ENCODE measurements at places on chromosomes 7 and 10.

GRCh38 chr7:137360087-137360679, 16.6 kb upstream of the PTN start:
- H3K27ac ChIP-seq, result no peak overlapping the region
- H3K4me3 ChIP-seq, result no peak overlapping the region
- no peaks in the 10 kb centered on the region for H3K36me3 ChIP-seq
- no peaks in the 10 kb centered on the region for H3K27me3 ChIP-seq

DNA sequence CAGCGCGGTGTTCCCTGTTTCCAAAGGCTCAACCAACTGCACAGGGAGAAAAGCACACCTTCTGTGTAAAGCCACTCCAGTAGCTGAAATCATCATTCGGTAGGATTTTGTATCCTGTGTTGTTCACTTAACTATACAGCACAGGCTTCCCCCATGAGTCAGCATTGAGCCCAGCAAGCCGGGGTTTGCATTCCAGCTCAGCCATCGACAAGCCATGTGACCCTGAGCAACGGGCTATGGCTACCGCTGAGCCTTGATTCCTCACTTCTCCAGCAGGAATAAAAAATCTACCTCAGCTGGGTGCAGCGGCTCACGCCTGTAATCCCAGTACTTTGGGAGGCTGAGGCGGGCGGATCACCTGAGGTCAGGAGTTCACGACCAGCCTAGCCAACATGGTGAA, 44.1 kb upstream of the ATP6V0A4 start:
- no peaks in the 10 kb centered on the region for H3K4me1 ChIP-seq
- H3K36me3 ChIP-seq, result no peaks in the 10 kb centered on the region
- no peak for DNase-seq

- H3K4me1 ChIP-seq, result peaks cover 23% of the 10 kb centered on the region
- H3K27me3 ChIP-seq, result peaks cover 6% of the 10 kb centered on the region
- H3K36me3 ChIP-seq, result peaks cover 4% of the 10 kb centered on the region
- DNase-seq, result no peak
Measured at GRCh38 chr10:42898037-42898960, 115.7 kb downstream of the BMS1 start.

DNA sequence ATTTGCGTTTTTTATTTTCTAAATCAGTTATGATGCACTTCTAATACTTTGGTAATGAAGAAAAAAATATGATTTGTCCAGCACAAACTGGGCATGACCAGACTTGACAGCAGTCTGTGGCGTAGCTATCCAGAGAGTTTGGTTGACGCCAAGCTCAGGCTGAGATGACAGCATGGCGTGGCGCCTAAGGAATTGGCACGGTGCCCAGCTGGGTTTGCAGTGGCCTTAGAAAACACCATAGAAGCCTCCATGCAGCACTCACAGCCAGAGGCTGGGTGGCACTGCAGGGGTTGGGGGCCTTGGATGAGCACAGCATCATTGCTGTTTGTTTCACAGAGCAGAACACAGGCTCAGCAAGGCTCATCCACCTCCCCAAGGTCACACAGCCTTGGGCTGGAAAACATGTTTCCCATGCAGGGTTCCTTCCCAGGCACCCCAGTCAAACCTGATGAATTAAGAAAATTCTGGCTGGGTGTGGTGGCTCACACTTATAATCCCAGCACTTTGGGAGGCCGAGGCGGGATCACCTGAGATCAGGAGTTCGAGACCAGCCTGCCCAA, 88.9 kb downstream of the GTF2IRD1 start:
- no peak overlapping the region for H3K27ac ChIP-seq
- H3K4me3 ChIP-seq, result no peak overlapping the region
- DNase-seq, result no peak
- no peaks in the 10 kb centered on the region for H3K36me3 ChIP-seq
- H3K4me1 ChIP-seq, result no peaks in the 10 kb centered on the region

DNA sequence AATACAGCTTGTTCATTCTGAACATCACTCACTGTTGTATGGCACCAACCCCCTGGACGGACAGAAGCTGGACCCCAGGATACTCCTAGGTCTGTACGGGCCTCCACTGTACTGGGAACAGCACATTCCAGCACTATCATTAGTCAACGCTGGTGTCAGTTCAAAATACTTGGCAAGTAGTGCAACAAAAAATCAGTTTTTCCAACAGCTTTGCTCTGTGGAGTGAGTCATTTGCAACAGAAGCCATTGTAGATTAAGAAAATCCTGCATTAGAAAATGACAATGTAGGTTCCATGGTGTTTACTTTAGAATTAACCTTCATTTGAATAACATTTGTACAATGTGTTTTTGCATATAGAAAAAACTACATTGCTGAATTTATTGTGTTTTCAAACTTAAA, 266.6 kb downstream of the HDAC9 start:
- no peaks in the 10 kb centered on the region for H3K36me3 ChIP-seq
- no peak overlapping the region for H3K4me3 ChIP-seq
- DNase-seq, result no peak
- H3K27me3 ChIP-seq, result no peaks in the 10 kb centered on the region
- no peak overlapping the region for H3K27ac ChIP-seq

GRCh38 chr10:133347710-133348517, 741 bp downstream of the PRAP1 start:
- no peak for DNase-seq
- no peaks in the 10 kb centered on the region for H3K4me1 ChIP-seq
- H3K27ac ChIP-seq, result no peak overlapping the region
- H3K4me3 ChIP-seq, result no peak overlapping the region
- H3K36me3 ChIP-seq, result no peaks in the 10 kb centered on the region

GRCh38 chr7:36048902-36049240, 104.2 kb upstream of the EEPD1 start:
- no peak for DNase-seq
- H3K36me3 ChIP-seq, result no peaks in the 10 kb centered on the region
- H3K4me1 ChIP-seq, result no peaks in the 10 kb centered on the region
- no peak overlapping the region for H3K27ac ChIP-seq
- H3K4me3 ChIP-seq, result no peak overlapping the region

- H3K4me3 ChIP-seq, result no peak overlapping the region
- peaks cover 11% of the 10 kb centered on the region for H3K27me3 ChIP-seq
- no peaks in the 10 kb centered on the region for H3K36me3 ChIP-seq
- no peak overlapping the region for H3K27ac ChIP-seq
Measured at GRCh38 chr7:35334506-35334905, 80.6 kb upstream of the TBX20 start.

DNA sequence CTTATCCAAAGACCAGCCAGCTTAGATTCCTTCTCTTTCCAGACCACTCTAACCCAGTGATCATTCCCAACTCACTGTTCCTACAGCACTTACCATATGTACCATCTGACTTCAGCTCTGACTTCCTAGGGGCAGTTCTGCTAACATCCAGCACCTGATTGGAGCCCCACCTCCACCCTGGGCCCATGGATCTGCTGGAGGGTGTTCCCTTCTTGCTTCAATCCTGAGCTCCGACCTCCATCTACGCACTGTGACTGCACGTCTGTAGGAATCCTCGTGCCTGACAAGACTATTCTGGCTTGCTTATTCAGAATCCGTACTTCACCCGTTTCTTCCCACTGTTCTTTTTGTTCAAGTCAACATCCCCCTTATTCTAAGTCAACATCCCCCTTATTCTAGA, 57.6 kb downstream of the HIPK2 start:
- peaks cover 4% of the 10 kb centered on the region for H3K27me3 ChIP-seq
- no peak overlapping the region for H3K4me3 ChIP-seq
- H3K4me1 ChIP-seq, result peaks cover 35% of the 10 kb centered on the region
- no peak for DNase-seq
- peaks cover 17% of the 10 kb centered on the region for H3K36me3 ChIP-seq

DNA sequence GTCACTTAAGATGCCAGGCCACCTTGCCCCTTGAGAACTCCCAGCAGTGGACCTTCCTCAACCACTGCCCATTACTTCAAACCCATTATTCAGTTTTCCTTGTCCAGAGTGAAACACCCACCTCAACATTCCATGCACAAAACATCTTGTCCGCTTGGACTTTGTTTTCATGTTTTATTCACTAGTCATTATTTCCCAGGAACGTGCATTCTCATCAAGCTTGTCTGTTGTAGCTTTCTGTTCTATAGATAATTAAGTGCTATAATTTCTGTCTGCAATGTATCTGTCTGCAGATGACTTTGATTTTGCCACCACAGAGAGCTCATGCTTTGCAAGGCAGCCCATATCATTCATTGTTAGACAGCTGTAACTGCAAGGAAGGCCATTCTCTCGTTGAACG, 117.4 kb downstream of the RAB18 start:
- no peak for DNase-seq
- H3K27me3 ChIP-seq, result peaks cover 6% of the 10 kb centered on the region
- no peak overlapping the region for H3K27ac ChIP-seq
- H3K4me1 ChIP-seq, result no peaks in the 10 kb centered on the region
- H3K36me3 ChIP-seq, result no peaks in the 10 kb centered on the region

GRCh38 chr10:49613165-49613881, 514 bp upstream of the CHAT start:
- no peak for DNase-seq
- no peaks in the 10 kb centered on the region for H3K4me1 ChIP-seq
- peaks cover 36% of the 10 kb centered on the region for H3K27me3 ChIP-seq
- no peak overlapping the region for H3K4me3 ChIP-seq

Data from immature natural killer cell (primary cell).